ENCODE measurements at places on chromosomes 1 and 21.

DNA sequence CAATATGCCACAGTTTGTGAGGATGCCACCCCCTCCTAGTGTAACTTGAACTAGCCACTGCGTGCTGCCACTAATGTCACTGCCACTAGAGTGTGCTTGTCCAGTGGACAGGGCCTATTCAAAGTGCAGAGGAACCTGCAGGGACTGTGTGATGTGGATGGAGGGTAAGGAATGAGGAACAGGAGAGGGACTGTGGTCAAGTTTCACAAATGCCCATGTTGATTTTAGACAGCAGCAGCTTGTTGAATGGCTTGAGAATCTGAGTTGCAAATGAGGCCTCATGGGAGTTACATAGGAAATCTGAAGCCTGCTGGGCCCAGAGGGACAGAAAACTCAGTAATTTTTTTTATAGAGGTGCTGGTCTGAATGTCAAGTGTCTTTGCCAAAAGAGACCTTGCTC, 112.3 kb downstream of the HHAT start:
- no peak for DNase-seq

- peak; percentile 86 for DNase-seq
Measured at GRCh38 chr1:162987866-162988265, 81.3 kb upstream of the RGS4 start.

GRCh38 chr1:112395256-112395820, 676 bp upstream of the CTTNBP2NL start:
- peak; percentile 22 for DNase-seq

DNA sequence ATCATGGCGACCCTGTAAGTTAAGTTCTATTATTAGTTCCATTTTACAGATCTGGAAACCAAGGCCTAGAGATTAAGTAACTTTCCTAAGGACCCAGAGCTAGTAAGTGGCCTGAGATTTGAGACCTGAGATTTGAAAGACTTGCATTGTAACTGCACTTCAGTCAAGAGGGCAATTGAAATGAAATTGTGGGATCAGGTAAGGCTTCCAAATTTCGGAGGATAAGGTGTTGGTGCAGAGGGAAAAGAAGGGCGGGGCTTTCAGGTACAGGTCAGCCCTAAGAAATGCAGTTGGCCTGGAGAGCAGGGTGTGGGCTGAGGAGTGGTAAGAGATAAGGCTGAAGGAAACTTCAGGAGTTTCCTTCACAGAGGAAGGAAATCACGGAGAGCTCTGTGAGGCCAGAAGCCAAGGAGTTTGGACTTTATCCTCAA, 51.1 kb downstream of the SLC16A1 start:
- no peak for DNase-seq

DNA sequence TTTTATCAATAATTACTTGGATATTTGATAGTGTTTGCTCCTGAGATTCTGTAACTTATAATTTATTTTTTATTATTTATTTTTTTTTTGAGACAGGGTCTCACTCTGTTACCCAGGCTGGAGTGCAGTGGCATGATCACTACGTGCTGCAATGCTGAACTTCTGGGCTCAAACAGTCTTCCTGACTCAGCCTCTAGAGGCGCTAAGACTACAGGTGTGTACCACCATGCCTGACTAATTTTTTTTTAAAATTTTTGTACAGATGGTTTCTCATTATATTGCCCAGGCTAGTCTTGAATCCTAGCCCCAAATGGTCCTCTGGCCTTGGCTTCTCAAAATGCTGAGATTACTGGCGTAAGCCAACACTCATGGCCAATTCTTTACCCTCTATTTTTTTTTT, 845.5 kb upstream of the ADGRL4 start:
- DNase-seq: peak; percentile 2
